CD14-positive monocyte (primary cell): ENCODE measurements at places on chromosomes 3 and 15. TPM values are rescaled to one million over a fixed set of nuclear protein-coding genes. Genes with fewer than 3 reads are reported as not detected.

DNA sequence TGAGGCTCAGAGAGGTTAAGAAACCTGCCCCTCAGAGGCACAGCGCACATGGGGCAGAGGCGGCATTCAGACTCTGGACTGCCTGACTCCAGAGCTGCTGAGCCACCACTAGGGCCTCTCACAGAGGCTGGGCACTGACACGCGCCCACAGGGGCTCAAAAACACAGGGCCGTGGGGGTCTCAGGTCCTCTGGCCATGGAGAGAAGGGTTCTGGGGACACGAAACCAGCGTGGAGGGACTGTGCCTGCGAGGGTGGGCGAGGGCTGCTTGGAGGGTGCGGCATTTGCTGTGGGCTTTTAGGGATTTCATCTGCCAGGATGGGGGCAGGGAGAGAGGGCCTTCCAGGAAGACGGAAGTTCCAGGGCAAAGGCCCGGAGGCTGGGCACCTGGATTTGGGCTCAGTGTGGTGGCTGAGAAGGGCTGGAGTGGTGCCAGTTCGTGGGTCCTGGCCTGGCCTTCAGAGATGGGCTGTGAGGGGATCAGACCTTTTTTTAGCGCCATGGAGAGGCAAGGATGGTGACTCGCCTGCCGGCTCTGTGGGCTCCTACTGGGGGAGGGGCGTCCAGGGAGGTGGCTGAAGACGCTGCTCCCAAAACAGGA, 69.6 kb downstream of the EFCAB12 start:
- no peaks in the 10 kb centered on the region for H3K36me3 ChIP-seq
- no peak overlapping the region for H3K27ac ChIP-seq
- H3K27me3 ChIP-seq, result no peaks in the 10 kb centered on the region
- no peak overlapping the region for H3K4me3 ChIP-seq
- no peak for DNase-seq
- no peaks in the 10 kb centered on the region for H3K4me1 ChIP-seq

The ATP10A gene
- 3.9 and 4.8 TPM in 2 replicates for polyA plus RNA-seq

The SERPINI1 gene
- polyA plus RNA-seq, result 0.10 and 0.12 TPM in 2 replicates

The CELF6 gene
- polyA plus RNA-seq, result not detected

DNA sequence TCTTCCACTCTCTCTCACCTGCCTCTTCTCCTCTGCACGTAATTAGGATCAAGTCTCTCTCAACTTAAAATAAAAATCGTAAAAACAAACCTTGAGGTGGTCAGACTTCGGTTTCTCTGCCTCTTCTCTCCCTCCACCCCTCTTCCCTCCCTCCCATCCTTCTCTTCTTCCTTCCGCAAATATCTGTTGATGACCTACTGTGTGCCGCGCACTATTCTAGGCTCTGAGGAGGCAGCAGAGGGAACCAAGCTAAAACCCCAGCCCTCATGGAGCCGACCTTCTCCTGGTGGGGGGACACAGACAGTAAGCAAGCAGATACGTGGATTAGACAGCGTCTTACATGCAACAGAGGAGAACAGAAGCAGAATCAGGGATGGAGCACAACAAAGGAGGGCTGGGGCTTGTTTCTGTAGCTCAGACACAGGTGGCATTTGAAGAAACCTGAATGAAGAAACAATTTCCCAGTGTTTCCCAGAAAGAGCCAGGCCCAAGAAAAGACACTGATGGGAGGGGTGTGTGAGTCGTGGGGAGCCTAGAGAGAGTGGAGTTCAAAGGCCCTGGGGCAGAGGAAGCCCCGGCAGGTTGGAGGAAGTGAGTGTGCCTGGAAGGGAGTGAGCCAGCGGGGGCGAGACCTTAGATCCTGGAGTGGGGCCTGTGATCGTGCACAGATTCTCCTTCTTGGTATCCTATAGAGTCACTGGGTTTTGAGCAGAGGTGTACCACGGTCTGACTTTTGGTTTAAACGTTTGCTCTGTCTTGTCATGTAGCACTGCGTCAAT, 80.5 kb downstream of the TOP2B start:
- H3K27me3 ChIP-seq, result no peaks in the 10 kb centered on the region
- H3K36me3 ChIP-seq, result no peaks in the 10 kb centered on the region
- no peak for DNase-seq
- H3K4me1 ChIP-seq, result no peaks in the 10 kb centered on the region
- H3K27ac ChIP-seq, result no peak overlapping the region
- H3K4me3 ChIP-seq, result no peak overlapping the region
